ENCODE measurements at places on chromosomes 1 and 21.

DNA sequence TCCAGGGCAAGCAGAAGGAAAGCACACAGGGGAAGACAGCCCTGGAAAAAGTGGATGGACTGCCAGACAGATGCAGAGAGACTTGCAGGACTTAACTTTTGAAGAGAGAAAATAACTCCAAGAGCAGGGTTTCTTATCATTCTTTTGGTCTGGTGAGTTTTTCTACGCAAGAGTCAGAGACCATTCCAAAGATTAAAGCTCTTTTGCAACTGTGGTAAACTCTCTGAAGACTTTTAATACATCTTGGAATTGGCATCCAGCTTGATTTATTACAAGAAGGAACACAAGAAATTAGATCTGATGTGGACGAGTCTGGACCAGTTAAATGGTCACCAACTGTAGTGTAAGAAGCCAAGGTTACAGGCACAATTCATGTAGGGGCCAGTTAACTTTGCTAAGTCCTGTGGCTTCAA lies 153.4 kb downstream of the SIPA1L2 start:
- DNase-seq: no peak

- peak; percentile 66 for DNase-seq
These were observed 23.2 kb upstream of the QSOX1 start for GRCh38 chr1:180131510-180131909.

DNA sequence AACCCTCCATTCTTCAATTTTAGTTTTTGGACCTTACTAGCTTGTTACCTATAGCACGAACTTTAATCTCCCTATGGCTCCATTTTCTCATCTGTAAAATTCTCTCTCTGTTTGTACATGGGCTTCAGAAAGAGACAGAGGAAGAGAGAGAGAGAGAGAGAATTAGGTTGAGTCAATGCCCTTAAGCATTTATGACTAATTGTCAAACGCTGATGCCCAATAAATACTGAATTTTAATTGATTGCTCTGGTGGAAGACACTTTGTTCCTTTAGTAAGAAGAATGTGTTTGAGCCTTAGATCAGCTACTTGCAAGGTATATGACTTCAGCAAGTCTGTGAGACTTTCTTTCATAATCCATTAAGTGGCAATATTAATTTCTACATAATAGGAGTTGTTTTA lies 743.1 kb upstream of the ADGRL4 start:
- no peak for DNase-seq

DNA sequence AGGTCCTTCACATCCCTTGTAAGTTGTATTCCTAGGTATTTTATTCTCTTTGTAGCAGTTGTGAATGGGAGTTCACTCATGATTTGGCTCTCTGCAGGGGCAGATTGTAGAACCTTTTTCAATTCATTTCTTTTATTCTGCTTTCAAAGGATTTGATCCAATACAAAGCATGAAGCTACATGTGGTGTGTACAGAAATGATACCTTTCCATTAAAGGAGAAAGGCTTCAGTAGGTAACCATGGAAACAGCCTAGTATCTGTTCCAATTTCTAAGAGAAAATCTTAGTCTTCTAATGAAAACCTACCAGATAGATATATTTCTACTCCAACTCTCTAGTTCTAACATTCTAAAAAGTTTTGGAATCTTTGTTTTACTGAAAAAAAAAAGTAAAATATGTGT lies 105.0 kb downstream of the SYT14 start:
- DNase-seq: no peak

DNA sequence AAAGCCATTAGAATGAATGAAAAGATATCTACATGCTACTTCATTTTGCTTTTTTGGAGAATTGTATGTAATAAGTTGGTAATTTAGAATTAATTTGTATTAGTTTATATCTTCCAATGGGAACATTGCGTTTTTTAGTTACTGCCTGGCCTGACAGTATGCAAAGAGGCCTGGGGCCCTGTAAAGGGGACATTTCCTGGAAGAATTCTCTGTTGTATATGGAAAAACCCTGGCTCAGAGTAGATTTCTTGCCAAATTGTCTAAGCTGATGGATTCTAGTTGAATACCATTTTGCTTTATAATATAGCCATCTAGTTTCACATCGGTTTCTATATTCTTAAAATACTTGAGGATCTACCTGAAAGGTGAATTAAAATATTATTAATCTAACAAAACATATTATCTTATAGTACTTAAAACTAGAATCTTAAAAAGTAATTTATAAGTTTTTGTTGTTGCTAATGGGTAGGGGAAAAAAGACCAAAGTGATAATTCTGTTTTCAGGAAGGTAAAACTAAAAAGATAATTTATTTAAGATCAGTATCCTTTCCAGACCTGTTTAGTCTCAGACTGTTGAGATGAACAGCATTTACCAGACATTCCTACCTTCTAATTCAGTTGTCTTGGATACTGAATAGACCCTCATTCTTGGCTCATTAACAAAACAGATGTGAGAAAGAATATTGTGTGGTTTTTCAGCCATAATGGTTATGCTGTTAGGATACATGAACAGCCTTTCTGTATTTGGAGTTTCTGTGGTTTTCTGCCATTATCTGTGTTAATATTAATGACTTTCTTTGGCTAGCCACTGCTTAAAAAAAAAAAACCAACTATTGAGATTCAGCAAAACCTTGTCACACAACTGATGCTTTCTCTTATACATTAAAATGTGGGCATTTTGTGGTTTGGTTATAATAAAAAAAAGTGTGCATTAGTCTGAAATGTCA lies 4.8 kb downstream of the AGO3 start:
- DNase-seq: no peak

- no peak for DNase-seq
These were observed 4.1 kb upstream of the TRAF3IP3 start for GRCh38 chr1:209751627-209752231.

GRCh38 chr1:150692720-150693119 lies 4.2 kb downstream of the GOLPH3L start:
- no peak for DNase-seq

- no peak for DNase-seq
These were observed 21.0 kb downstream of the ANGPTL1 start for GRCh38 chr1:178849918-178850317.

GRCh38 chr1:11071463-11072215 lies 11.8 kb upstream of the SRM start:
- DNase-seq: no peak

DNA sequence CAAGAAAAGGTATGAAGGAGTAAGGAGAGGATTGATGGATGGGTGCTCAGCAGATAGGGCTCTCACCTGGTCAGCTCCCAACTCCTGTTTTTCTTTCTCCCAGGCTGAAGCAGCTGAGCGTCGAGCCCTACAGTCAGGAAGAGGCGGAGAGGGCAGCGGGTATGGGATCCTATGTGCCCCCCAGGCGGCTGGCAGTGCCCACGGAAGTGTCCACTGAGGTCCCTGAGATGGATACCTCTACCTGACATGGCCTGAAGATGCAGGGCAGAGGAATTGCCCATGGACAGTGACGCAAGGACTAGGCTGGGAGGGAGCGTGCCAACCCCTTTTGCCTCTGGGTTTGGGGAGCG lies 739 bp downstream of the ZNF593 start:
- no peak for DNase-seq

DNA sequence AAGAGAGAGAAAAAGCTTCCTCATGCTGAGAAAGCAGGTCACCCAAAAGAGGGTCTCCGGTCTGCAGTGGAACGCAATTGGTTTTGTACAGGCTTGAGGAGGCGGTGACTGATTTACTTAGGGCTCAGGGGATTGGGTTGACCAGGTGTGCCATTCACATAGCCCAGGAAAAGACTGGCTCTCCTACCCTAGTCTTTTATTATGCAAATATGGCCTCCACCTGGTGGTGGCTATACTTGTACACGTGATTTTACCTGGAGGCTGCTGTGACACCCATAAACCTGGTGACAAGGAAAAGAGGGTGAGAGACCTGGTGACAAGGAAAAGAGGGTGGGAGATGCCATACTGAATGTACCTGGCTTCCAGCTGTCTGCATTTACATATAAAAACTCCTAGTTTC lies 49.9 kb downstream of the DNTTIP2 start:
- DNase-seq: no peak

GRCh38 chr1:160859166-160859565 lies 3.5 kb downstream of the CD244 start:
- no peak for DNase-seq

DNA sequence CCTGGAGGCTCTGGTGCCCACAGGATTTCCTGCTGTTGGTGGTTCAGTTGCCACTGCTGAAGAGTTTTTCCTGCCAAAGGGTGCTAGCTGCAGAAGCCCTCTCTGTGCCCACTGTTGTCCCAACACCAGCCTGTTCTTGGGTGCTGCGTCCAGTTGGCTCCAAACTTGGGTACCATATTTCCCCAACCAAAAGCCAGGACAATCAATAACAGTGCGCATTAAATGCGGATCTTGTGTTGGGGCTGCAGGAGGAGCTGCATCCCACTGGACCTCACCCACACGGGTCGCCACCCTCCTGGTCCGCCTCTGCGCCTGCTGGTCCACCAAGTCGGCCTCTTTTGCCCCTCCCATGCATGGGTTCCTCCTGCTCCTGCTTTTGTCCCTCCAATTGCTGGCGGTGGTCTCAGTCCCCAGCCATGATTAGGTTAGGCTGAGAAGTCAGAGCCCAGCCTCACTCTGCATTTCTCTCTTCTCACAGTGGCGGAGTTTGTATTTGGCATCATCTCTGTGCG lies 9.8 kb downstream of the ABCG1 start:
- DNase-seq: no peak

GRCh38 chr21:25412100-25412499 lies 195.2 kb downstream of the MRPL39 start:
- no peak for DNase-seq

GRCh38 chr1:2279210-2279639 lies 51.1 kb downstream of the SKI start:
- DNase-seq: peak; percentile 99
